ENCODE measurements at places on chromosomes 16 and 17.

DNA sequence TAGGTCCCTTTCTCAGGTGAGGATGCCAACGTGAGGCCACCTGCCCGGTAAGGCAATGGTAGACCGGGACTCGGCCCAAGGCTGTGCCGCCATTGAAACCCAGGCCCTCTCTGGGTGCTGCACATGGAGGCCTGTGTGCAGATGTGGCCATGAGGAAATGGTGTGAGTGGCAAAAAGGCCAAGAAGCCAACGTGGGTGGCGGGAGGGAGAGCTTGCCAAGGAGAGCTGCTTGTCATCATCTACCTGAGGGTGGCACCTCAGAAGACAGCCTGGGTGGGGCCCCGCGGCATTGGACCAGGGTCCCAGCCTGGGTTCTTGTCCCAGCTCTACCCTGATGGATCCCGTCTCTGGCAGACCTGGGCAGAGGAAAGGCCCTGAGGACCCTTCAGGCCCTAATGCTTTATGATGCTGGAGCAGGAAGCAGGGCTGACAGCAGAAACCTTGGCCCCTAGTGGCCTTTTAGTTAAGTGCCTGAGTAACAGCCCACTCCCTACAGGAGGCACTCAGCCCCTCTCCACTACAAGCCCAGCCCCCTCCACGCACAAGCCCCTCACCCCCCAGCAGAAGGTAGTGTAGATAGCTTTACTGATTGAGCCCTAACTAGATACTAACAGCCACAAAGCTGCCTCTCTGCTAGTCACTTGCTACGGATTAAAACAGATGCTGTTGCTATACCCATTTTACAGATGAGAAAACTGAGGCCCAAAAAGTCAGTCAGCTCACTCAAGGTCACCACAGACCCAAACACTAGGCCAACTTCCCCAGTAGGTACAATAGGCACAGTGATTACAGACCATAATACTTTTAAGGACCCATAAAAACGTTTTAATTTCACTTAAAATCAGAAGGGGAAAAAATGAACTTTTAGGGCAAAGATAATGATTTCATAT is 26.2 kb upstream of the KIFC3 start:
- no peak for DNase-seq

GRCh38 chr17:31564291-31564690 is 172.8 kb downstream of the RAB11FIP4 start:
- DNase-seq, result no peak

GRCh38 chr17:7651665-7652387 is 1.1 kb downstream of the ATP1B2 start:
- DNase-seq, result no peak

GRCh38 chr17:3695723-3696411 is at the start of gene P2RX5:
TSS of gene P2RX5 (minus strand) at chr17:3696155. CDS start at chr17:3696005, 150 bp downstream.
- no peak for DNase-seq

DNA sequence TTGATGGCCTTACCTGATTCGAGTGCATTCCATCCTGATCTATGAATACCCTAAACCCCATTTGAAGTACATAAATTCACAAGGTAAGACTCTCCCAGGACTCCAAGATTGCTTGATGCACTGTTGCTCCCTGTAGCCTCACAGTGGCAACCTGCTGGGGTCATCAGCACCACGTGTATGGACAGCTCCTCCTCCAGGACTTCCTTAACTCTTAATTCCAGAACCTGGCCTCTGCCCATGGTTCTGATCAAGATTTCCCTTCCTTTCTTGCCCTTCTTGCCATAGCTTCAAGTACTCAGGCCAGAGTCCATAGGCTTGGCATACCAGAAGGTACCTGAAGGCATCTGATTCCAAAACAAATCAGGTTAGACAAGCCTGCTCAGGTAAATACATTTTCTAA is 34.0 kb upstream of the NLK start:
- DNase-seq, result peak; percentile 9

- no peak for DNase-seq
These were observed 9.2 kb upstream of the SNN start for GRCh38 chr16:11658896-11659708.

DNA sequence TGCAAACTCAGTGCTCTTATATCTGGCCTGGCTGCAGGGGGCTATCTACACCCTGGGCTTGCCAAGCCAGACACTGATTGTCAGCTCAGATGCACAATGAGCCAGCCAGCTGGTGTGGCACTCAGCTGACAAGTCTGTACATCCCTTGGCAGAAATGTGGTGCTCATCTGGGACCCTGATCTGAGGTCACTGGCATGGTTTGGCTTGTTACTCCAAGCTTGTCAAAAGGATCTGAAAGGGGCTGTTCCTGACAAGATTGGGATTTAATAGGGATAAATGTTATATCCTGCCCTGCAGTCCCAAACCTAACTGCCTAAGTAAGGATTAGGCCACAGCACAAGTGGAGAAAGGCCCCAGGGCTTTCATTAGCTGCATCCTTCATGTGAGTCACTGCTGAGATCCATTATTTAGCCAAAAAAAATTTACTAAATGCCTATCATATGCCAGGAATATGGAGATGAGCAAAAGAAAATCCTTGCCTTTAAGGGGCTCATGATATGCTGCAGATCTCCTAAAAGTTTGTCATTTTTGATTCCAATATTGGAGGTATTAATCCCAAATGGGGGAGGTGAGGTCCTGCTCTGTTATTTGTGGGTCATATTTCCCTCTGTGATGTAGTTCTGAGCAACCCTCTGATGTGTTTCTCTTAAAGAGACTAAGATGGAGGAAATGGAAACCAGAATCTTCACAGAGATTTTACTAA is 6.3 kb downstream of the SLC6A2 start:
- DNase-seq, result peak; percentile 36

GRCh38 chr16:73616166-73616753 is 568.3 kb upstream of the ZFHX3 start:
- no peak for DNase-seq

GRCh38 chr16:1407753-1408152 is 6.8 kb downstream of the UNKL start:
- no peak for DNase-seq
